Mesenchymal stem cell (in vitro differentiated cells and primary cell): ENCODE measurements at places on chromosomes 3 and 15.

GRCh38 chr3:40258064-40258463 lies 51.4 kb upstream of the EIF1B start:
- no peak for DNase-seq

DNA sequence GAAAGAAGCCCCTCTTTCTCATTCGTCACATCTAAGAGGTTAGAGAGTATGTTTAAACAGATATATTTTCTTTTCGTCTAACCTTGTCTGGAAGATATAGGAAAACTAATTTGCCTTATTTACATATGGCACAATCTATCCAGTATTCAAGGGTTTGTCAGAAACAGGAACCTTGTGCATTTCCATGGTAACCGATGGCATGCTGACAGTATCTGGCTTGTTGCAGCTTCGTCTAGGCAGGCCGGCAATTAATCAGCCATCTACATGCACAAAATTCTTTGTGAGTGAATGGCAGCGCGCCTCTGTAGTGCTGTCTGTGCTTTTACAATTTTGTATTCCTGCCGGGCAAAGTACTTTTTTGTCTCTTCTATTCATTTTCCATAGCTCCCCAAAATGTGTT lies 294.0 kb upstream of the SOX2 start:
- DNase-seq: no peak

DNA sequence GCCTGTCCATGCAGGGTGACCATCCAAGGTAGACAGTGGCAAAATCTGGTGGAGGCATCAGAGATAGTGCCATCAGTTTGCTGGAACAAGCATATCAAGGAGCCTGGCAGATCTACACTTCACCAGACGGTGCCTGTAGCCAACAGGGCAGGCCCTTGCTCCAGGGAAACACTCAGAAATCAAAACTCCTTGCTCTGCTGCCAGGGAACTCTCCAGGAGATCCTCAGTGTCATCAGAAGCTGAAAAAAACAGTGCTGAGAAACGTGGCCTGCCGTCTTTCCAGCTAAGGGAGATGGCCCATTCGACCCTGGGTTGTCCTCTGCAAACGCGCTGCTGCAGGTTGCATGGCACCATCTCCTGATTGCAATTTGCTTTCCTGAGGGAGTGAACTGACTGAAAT lies 30.5 kb upstream of the ATP13A3 start:
- peak; percentile 15 for DNase-seq

DNA sequence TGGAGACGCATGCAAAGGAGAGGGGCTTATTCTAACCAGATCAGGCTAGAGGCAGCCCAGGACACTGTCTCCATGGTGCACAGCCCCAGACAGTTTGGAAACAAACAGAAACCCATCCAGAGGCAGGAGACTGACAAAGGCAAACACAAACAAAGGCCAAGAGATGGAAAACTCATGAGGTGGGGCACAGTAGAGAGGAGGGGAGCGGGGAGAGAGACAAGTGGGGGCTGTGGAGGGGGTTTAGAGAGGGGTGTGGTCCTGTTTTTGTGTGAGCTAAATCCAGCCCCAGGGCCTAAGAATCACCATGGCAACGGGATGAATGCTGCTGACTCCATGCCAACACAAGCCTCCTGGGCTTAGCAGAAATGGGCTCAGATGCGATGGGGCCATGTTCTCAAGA lies 32.3 kb downstream of the PARP16 start:
- DNase-seq: no peak

DNA sequence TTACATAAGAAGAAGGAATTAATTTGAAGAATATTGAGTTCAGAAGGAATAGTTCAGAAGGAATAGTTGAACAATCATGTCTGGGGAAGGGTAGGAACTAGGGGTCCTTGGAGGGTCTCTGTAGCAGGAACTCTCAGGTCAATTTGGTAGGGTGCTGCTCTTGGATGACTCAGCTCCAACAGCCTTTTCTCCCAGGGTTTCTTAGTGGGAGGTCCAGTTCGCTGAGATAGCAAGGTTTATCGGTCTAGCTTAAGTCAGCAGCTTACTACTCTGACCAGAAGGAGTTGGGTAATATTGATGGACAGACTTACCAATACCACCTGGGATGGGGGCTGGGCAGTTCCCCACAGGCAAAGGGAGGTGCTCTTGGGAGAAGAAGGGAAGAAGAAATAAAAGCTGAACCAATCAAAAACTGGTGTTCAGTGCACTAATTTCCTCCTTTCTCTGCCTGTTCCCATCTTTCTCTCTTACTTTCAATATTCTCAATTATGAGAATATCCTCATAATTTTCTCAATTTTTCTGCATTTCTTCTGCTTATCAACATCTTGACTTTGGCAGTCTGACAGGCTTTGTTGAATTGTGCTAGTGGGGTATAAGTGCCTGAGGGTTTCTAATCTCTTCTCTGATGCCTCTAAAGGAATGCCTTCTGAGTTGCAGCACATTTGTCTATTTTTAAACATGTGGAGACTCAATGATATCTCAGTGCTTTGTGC lies 14.4 kb upstream of the MITF start:
- DNase-seq: peak; percentile 47
